Small intestine (tissue), 16 donors: ENCODE measurements at places on chromosomes 7 and 10.

DNA sequence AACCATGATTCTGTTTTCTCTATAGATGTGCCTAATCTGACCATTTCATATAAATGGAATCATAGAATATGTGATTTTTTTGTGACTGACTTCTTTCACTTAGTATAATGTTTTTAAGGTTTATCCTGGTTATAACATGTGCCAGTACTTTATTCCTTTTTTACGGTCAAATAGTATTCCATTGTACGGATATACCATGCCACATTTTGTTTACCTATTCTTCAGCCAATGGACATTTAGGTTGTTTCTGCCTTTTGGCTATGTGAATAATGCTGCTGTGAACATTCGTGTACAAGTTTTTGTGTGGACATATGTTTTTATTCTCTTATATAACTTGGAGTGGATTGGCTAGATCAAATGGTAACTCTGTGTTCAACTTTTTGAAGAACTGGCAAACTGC, 178.3 kb upstream of the TCF7L2 start:
- DNase-seq: no peak

DNA sequence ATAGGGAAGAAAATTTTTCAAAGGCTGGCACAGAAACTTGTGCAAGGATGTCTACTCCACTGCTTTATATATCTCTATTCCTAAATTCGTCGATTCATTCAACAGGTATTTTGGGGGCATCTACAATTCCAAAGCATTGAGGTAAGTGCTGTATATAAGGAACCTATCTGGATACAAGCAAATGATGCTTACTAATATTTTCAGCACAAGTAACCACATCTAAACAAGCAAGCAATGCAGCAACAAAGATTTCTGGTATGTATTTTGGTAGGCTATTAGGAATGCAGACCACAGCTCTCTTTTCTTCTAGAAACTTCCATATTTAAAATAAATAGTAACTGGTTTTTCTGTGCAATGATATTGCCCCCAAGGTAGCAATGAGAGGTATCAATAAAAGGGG, 183.9 kb downstream of the SGMS1 start:
- DNase-seq: no peak

- no peak for DNase-seq
Measured at GRCh38 chr7:80287400-80288174, 153.0 kb downstream of the GNAI1 start.

DNA sequence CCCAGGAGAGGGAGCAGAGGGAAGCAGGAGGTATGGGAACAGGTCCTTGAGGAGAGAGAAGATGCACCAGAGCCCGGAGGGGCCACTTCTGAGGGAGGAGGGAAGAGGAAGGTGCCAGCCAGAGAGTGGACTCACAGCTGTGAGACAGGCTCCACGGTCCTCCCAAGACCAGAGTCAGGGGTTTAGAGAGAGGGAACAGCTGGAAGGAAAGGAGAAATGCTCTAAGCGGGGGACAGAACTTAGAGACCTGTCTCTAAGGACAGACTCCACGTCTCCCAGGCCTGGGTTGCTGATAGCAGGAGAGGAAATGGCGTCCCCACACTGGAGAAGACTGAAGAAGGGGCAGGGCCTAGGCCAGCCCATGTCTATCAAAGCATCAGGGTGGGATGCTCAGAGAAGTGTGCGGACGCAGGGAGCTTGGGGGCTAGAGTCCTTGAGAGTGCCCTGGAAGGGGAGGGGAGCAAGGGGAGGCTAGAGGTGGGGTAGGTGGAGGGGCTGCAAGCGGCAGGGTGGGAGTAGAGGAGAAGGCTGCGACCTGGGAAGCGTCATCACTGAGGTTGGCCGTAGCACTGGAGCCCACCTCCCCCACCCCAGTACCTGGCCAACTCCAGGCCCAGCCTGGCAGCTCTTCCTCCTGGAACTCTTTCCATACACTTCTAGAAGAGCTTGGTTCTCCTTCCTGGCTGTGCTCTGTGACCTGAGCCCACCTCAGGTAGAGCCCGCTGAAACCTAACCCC, 25.6 kb upstream of the GRID1 start:
- no peak for DNase-seq

DNA sequence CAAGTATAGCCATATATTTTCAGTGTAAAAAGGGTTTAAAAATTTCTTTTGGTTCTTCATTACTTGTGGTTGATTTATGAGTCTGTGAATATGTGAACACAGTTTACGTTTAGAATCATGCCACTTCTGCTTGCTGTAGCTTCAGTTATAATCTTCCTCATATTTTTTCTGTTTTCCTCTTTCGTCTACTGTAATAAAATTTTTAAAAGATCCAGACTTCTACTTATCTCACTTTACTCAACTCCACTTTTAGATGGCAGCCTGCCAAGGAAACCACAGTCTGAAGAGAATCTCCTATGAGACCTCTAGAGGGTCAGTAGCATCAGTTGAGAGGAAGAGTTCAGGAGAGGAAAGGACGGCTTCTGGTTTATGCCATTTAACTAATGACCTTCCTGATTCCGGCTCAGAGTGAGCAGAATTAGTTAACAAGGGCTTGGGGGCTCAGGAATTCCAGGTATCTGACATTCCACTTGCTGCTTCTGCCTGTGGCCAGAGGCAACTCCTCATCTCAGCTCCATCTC, 21.4 kb downstream of the CREB5 start:
- peak; percentile 2 for DNase-seq

GRCh38 chr7:154610903-154611302, 392.0 kb downstream of the PAXIP1 start:
- no peak for DNase-seq

DNA sequence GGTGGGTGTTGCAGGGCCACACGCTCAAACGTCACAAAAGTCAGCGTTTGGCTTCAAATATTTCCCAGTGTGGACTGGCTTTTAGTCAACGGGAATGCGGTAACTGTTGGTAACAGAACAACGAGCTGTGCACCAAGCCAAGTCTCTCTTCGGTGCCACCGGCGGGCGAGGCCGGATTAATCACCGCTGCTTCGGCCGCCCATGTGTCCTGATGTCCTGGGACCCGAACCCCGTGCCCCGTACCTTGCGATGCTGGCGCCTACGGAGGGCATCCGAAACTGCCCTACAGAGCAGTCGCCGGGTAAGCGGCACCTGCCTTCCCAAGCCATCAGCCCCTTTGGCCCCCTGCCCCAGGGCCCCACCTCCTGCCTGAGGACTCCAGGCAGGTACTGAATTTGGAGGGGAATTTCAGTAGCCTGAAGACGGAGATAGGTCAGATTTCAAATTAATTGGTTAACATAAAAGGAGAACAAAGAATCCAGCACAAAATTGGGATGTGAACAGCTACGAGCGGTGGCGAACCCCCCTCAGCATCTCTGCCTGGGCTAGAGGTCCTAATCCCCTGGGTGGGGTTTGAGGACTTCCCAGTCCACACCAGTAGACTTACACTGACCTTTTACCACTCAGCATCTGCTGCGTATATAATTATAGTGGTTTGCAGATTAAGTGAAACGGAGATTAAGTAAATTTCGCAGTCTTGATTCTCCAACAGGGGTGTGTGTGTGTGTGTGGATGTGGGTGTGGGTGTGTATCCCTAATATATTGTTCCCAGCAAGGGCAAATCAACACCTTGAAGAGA, at the start of gene LRRC72:
Gene LRRC72, plus strand, starts transcription at position 84 of the 799 bp plus-strand sequence. Its CDS starts 128 bp downstream, at position 212.
- no peak for DNase-seq

- DNase-seq: no peak
Measured at GRCh38 chr7:102080434-102081243, 206.0 kb upstream of the SH2B2 start.

DNA sequence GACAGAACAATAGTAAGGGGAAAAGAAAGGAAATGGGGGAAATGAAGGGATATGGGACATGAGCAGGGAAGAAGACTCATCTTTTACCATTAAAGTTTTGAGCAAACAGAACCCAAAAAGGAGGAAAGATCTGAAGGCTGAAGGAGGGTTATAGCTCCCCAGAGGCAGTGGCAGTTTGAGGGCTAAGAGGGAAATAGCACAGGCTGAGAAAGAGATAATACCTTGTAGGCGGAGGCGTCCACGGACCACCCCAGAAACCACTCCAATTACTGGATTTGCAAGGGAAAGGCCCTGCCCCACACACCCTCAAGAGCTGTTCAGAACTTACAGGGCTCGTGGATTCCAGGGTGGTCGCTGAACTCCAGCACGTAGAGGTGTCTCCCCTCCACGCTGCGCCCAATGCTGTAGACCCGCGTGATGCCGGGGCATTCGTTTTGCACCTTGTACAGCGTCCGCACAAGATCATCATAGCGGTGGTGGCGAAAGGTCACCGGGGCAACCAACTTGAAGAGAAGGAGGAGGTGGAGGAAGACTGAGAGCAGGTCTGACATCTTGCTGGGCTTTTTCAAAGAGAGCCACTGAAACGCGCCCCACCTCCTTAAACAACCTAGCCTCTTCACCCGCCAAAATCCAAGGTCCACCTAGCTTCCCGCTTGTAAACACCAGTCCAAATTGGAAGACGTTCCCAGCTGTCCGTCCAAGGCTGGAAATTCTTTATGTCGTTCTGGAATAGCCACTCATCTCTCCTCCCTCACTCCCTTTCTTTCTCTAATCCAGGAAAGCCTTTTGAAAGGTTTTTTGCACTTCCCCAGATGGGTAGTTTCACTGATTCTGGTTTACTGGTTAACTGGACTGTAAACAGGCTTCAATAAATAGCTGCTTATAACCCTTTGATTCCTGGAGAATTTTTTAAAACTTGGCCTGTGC, at the start of gene CPN1:
Gene CPN1, minus strand, starts transcription at position 795 of the 927 bp plus-strand sequence. Its CDS starts 244 bp downstream, at position 551.
- DNase-seq: peak; percentile 24

DNA sequence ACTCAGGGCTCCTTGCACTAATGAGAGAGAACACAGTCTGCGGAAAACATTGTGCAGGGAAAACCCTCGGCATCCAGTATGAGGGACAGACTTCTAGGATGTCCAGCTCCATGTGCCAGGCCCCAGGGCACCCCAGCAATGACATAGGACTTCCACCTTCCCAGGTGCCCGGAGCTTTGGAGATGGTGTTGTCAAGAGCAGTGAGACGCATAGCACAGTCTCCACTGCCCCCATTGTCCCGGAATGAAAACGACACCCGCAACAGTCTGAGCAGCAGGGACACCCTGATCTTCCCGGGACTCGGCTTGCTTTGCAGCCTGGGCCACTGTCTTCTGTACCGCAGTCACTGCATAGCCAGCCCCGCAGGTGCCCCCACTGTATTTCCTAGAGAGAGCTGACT, 339.2 kb upstream of the ADARB2 start:
- no peak for DNase-seq

GRCh38 chr7:127844707-127845331, 186.4 kb downstream of the LRRC4 start:
- peak; percentile 67 for DNase-seq

DNA sequence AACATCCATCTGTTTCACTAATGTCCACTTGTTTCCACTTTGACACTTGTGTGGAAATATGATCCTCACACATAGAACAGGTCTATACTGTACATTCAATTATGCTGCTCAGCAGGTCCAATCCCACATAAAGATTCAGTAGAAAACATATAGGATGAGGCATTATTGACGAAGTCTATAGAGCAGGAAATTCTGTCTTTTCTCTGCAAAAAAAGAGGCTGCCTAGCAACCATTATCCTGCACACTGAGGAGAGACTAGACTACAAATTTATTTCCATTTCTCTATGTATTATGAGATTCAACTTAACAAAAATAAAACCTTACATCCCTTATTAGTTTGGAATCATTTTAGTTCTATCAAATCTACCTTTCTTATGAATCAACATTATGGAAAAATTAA, 204.6 kb upstream of the POM121L12 start:
- no peak for DNase-seq

GRCh38 chr10:36202881-36203280, 560.8 kb upstream of the FZD8 start:
- DNase-seq: no peak

DNA sequence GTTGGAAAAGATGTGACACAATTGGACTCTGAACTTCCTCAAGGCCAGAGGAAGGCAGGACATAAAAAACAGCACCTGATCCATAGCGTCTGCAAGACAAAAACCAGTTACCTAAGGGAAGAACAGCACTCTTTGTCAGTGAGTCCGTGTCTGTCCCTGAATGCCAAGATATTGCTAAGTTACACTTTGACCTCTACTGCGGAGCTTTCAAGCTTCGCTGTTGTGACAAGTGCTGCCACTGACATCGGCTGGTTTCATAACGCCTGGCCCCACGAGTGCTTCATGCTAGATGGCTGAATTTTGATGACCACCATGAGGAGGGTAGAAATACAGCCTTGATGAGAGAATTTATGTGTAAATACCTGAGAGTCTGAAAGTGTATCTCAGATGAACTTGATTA, 49.7 kb upstream of the JAZF1 start:
- peak; percentile 67 for DNase-seq
